ENCODE measurements at places on chromosomes 11 and 22.

GRCh38 chr22:42939451-42939881 lies 75.5 kb downstream of the PACSIN2 start:
- H3K4me3 ChIP-seq: no peak overlapping the region
- DNase-seq: no peak
- H3K36me3 ChIP-seq: no peaks in the 10 kb centered on the region
- peak overlapping the region; percentile 93 for H3K27ac ChIP-seq
- no peaks in the 10 kb centered on the region for H3K27me3 ChIP-seq
- H3K4me1 ChIP-seq: peaks cover 62% of the 10 kb centered on the region

- no peak overlapping the region for H3K4me3 ChIP-seq
- peaks cover 29% of the 10 kb centered on the region for H3K36me3 ChIP-seq
- peak overlapping the region; percentile 76 for H3K27ac ChIP-seq
- peak; percentile 92 for DNase-seq
Observed at GRCh38 chr22:20569059-20570058, 61.9 kb downstream of the MED15 start.

- H3K4me1 ChIP-seq: no peaks in the 10 kb centered on the region
- no peak for DNase-seq
- H3K27me3 ChIP-seq: no peaks in the 10 kb centered on the region
- H3K4me3 ChIP-seq: no peak overlapping the region
- no peaks in the 10 kb centered on the region for H3K36me3 ChIP-seq
- H3K27ac ChIP-seq: no peak overlapping the region
Observed at GRCh38 chr22:44968736-44969135, 41.1 kb downstream of the PHF21B start.

- no peak overlapping the region for H3K4me3 ChIP-seq
- H3K4me1 ChIP-seq: peaks cover 15% of the 10 kb centered on the region
- no peaks in the 10 kb centered on the region for H3K27me3 ChIP-seq
- no peaks in the 10 kb centered on the region for H3K36me3 ChIP-seq
Observed at GRCh38 chr11:34308913-34309585, 48.8 kb downstream of the ABTB2 start.

- no peaks in the 10 kb centered on the region for H3K27me3 ChIP-seq
- H3K36me3 ChIP-seq: no peaks in the 10 kb centered on the region
- H3K4me1 ChIP-seq: peaks cover 6% of the 10 kb centered on the region
- no peak overlapping the region for H3K27ac ChIP-seq
- H3K4me3 ChIP-seq: no peak overlapping the region
Observed at GRCh38 chr11:61949169-61950034, 749 bp upstream of the BEST1 start.

- peaks cover 9% of the 10 kb centered on the region for H3K4me1 ChIP-seq
- H3K27ac ChIP-seq: no peak overlapping the region
- no peaks in the 10 kb centered on the region for H3K27me3 ChIP-seq
- H3K36me3 ChIP-seq: no peaks in the 10 kb centered on the region
Observed at GRCh38 chr11:33211153-33211552, 46.0 kb upstream of the HIPK3 start.

DNA sequence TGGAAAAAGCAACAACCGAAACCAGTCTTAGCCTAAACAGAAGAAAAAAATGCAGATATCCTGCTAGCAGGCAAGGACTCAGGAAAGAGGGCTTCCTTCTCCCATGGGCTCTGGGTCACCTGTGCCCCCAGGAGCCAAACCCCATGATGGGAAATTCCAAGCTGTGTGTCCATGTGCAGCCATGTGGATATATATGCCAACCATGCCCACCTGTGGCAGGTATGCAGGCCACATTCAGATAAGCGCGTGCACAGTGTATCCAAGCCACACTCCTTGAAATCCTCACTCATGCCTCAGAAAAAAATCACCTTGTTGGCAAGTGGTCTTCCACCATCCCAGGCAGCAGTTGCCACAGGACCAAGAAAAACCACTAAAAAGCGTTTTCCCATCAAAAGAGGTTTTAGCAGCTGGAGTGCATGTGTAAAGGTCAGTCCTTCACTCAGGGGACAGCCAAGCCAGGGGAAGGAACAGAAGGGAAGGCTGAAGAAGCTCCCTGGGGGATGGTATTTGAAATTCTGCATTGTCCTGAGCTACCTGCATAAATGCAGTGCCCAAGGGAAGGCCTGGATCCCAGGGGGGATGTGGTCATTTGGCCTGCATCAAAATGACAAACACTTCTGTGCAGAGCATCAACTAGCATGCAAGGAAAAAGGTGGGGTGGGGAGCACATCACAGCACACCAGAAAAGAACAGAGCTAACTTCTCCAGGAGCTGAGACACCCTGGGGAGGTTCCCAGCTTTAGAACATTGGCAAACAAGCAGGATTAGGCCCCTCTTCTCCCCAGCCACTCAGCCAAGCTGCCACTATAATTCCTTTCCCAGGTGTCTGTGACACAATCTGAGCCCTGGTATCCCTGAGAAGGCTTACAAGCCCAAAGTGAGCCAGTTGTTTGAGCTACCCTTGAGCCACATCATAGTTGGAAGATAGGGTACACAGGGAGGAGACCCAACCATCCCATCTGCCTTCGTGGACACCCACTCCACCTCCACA lies 76.2 kb downstream of the GALNT18 start:
- DNase-seq: no peak
- H3K27me3 ChIP-seq: no peaks in the 10 kb centered on the region
- no peak overlapping the region for H3K4me3 ChIP-seq
- no peak overlapping the region for H3K27ac ChIP-seq

Measured in upper lobe of left lung (tissue), 6 donors.